Ovary (tissue), 10 donors: ENCODE measurements at places on chromosomes 16 and 17. TPM values are rescaled to one million over a fixed set of nuclear protein-coding genes. Genes with fewer than 3 reads are reported as not detected.

Gene ASGR1
- 1.0 TPM for total RNA-seq

Gene C1QBP
- total RNA-seq: 62.7 TPM

- H3K36me3 ChIP-seq: no peaks in the 10 kb centered on the region
- H3K27ac ChIP-seq: no peak overlapping the region
- DNase-seq: no peak
- H3K4me1 ChIP-seq: peaks cover 14% of the 10 kb centered on the region
Observed at GRCh38 chr17:50946891-50947781, 81.0 kb upstream of the TOB1 start.

Gene EVPLL
- not detected for total RNA-seq

Gene PLEKHG4
- 22.2 TPM for total RNA-seq

Gene CCL1
- total RNA-seq: not detected

Gene PRSS33
- 2.2 TPM for total RNA-seq

- H3K4me3 ChIP-seq: no peak overlapping the region
- no peaks in the 10 kb centered on the region for H3K36me3 ChIP-seq
- H3K27ac ChIP-seq: no peak overlapping the region
- peak; percentile 49 for DNase-seq
Observed at GRCh38 chr16:68298907-68299561, 11.7 kb downstream of the SLC7A6OS start.

Gene SAMD14
- total RNA-seq: 4.9 TPM

DNA sequence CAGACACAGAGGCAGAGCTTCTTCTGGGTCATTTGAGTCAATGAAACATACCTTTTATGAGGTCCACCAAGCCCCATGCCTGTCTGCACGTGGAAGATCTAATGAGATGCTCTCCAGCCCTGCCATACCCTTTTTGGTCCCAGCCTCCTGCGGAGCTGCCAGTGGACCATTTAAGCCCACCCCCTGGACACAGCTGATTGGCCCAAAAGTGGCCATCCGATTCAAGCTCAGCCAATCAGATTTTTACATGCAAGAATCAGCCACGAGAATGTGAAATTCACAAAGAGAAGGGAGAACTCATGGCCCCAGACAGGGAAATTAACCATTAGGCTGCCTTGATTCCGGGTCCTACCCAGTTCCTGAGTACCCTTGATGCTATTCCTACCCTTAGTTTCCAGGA is 231.0 kb upstream of the EEF2KMT start:
- H3K27me3 ChIP-seq: no peaks in the 10 kb centered on the region
- H3K36me3 ChIP-seq: no peaks in the 10 kb centered on the region
- H3K4me1 ChIP-seq: no peaks in the 10 kb centered on the region
